Stimulated activated CD4-positive, alpha-beta T cell treated with anti-CD3 and anti-CD28 coated beads, Interleukin-1b, Interleukin-23, amount 100 ng/mL, for 1 hour (primary cell): ENCODE measurements at places on chromosomes 6 and 20.

- DNase-seq = no peak
Observed at GRCh38 chr20:13545790-13546189, 92.9 kb downstream of the TASP1 start.

- DNase-seq = no peak
Observed at GRCh38 chr6:112237595-112237994, 16.8 kb downstream of the LAMA4 start.

DNA sequence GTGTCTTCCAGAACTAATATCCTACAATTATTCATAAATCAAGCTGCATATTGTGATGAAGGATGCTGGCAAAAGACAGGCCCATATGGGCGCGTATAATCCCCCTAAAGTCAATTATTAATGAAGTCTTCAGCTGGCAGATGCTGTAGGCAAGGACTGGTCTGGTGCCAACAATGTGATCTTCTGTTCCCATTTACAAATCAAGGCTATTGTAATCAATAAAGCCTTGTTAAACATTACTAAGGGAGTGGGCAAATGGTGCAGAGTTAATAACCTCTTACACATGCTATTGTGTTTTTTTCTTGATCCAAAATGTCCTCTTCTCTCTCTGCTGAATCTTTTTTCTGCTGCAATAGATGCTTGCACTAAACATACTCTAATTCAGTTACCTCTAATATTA lies 119.0 kb downstream of the ALDH8A1 start:
- no peak for DNase-seq

GRCh38 chr6:160057080-160057479 lies 64.5 kb upstream of the SLC22A1 start:
- DNase-seq = no peak

DNA sequence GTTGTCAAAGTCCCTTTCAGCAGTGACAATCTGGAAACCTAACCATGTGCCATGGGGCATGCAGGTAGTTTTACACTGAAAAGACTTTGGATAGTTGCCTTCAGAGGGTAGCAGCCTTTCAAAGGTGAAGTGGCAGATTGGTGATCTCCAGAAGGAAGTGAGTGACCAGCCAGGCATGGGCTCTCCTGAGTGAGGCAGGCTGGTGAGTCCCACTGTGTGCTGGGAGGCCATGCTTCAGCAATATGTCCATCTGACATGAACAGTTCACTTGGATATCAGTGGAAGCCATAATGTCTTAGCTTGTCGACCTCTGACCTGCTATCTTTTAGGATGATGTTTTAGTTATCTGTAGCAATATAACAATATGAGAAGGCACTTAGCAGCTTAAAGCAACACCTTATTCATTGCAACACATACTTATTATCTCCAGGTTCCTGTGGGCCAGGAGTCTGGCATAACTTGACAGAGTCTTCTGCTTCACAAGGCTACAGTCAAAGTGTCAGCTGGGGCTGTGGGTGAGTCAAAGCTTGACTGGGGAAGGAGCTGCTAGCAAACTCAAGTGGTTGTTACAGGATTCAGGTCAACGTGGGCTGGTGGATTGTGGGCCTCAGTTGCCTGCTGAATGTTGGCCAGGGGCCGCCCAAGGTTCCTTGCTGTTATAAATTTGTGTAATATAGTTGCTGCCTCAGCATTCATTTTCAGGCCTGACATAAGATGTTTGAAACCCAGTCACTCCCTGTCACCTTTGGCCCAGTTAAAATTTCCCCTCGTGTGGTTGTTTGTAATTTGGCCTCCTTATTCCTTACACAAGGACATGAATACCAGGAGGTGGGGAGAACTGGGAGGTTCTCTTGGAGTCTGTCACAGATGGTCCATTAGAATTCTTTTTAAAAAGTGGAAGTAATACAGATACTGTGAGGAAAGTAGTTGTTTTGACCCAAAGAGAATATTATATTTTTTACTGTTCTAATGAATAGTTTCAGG lies 100.2 kb downstream of the UST start:
- no peak for DNase-seq

DNA sequence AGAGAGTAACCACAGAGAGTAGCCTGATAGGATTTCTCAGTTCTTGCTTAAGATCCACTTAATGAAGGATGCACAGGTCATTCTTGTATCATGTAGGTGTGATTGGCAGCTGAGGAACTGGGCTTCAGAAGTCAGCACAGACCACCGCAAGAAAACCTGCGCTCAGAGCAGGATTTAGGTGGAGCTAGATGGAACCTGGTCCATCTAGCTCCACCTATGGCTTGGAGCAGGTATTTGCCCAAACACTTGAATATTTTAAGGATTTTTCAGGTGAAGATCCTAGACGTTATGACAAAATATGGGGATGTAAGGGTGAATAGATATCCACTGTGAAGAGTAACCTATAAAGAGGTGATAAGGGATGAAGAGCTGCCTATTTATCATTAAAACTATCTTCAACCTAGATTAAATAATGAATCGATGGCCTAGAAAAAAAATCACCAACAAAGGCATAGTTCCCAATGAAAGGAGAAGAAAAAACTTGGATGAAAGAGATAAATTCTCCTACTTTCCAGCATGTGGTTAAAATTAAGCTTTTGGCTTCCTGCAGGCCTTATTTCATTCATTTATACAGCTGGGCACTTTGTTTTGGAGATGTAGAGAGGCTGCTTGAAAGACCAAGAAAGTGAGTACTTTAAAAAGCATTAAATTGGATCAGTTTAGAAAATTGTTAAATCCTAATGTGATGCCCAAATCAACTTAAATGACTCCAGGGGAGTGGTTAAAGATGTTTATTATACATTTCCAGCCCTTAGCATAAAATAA lies 778.4 kb upstream of the GJE1 start:
- DNase-seq = no peak
